ENCODE measurements at places on chromosomes 7 and 10.
A peak's percentile ranks its signal among the peaks of the same experiment; 100 is the strongest.

DNA sequence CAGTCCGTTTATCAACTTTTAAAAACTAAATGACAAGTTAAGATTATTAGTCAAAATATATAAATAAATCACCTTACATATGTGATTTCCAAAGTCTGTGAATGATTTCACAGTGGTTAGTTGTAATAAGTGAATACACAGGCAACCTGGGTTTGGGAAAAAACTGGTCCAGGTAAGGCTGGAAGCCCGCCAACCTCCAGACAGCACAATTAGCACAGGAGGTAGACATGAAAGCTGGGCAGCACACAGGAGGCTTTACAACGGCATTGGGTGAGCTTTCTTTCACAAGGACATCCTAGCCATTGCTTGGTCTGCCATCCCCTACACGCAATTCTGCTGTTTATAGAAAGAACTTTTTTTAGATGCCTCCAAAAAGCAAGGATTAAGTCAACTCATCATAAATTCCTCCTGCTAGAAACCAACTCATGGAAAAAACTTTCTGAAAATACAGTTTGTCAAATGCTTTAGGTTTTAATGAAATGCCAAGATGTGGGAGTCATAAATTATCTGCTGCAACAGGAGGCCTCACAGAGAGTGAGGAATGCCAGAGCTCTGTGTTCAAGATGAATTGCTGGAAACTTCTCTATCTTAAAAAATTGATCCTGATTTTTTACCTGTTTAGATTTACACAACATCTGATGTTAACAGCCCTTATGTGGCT is 346.8 kb upstream of the NFE2L3 start:
- no peak for DNase-seq

GRCh38 chr7:123624527-123625183 is 23.0 kb downstream of the ASB15 start:
- DNase-seq: no peak

GRCh38 chr10:80320377-80320776 is 30.9 kb upstream of the MAT1A start:
- DNase-seq: no peak

DNA sequence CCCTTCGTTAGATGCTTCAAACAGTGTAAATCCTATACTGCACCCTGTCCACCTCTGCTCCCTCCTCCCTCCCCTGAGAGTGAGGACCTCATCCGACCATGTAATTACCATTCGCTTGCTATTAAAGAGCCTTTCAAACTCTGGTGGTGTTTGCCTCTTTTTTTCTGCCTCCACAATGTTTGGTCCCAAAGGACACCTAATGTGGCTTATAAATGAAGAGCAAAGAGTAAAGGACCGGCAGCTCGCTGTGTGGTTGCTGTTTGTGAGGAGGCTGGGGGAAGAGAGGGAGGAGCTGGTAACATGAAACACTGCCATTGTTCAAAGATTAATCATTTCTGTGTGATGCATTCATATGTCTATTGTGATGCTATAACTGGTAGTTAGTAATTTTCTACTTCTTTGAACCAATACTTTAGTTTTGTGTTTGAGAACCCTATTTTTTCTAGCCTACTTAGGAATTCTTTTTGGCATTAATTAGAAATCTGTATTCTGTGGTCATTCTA is 27.9 kb downstream of the MTURN start:
- no peak for DNase-seq

- DNase-seq: no peak
Measured at GRCh38 chr10:128386231-128386630, 260.0 kb upstream of the MKI67 start.

GRCh38 chr10:68043030-68043429 is 32.1 kb downstream of the HERC4 start:
- DNase-seq: no peak

- no peak for DNase-seq
Measured at GRCh38 chr7:90407484-90407821, 4.2 kb downstream of the CLDN12 start.

DNA sequence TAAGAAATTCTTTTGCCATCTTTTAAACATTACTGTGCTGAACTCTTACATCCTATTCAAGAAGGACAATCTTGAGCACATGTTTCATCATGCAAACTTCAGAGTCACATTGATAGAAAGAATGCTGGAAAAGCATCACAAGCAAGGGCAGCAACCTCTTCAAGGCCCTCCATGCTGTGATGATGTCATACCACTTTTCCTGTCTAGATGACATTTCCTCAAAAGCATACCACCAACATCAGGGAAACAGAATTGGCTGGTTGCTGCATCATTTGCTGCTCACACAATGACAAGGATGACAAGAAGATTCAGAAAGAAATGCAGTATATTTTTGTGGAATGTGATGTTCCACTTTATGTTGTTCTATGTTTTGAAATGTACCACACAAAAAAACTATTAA is 37.6 kb downstream of the CYP2C8 start:
- DNase-seq: no peak

- DNase-seq: peak; percentile 13
Measured at GRCh38 chr10:132836832-132837540, 51.0 kb upstream of the NKX6-2 start.

- no peak for DNase-seq
Measured at GRCh38 chr7:2638224-2638991, 6.6 kb downstream of the TTYH3 start.

GRCh38 chr10:71239946-71240795 is 27.8 kb downstream of the UNC5B start:
- DNase-seq: no peak

GRCh38 chr7:40876601-40877000 is 741.8 kb downstream of the SUGCT start:
- DNase-seq: no peak

GRCh38 chr10:83603708-83604107 is 535.6 kb upstream of the GHITM start:
- no peak for DNase-seq

GRCh38 chr10:5545778-5546710 is 21.3 kb downstream of the CALML3 start:
- DNase-seq: no peak

DNA sequence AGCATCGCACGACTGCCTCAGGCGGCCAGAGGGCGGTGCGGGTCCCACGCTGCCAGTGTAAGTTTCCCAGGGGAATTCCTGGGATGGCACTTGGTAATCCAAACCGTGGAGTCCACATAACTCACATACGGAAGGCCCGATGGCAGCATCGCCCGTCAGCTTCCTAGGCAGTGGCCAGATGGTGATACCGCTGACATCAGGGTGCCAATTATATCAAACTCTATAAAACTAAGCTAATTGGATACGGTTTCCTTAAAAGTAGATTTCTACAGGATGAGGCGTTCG is 189.8 kb downstream of the CELF2 start:
- DNase-seq: no peak

GRCh38 chr7:135348493-135348892 is 114.9 kb downstream of the STRA8 start:
- DNase-seq: no peak

DNA sequence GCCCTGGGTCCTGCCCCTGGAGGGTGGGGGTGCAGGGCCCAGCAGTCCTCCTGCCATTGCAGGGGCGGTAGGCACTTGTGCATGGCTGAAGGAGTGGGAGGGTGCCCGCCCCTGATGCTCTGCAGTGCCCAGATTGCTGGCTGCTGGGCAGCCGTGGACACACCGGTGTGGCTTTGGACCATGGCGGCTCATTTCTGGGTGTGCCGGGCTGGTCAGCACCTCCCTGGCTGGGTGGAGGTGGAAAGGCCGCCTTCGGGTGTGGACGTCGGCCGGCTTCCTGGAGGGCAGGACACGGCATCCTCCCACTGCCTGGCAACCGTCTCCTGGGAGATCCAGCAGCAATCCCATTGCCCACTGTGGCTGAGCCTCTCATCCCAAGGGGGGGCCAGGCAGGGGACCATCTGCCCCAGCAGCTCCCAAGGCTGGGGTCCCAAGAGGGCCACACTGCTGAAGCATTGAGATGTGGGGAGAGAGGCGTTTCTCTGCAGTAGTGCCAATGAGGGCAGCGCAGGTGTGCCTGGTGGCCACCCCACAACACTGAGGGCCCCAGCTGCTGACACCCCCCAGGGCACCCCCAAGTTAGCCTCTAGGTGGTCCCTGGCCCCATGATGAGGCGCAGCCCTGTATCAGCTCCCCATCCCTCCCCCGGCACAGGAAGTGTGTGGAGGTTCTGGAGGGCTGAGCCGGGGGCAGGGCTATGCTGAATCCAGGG is 12.9 kb downstream of the TTYH3 start:
- no peak for DNase-seq

DNA sequence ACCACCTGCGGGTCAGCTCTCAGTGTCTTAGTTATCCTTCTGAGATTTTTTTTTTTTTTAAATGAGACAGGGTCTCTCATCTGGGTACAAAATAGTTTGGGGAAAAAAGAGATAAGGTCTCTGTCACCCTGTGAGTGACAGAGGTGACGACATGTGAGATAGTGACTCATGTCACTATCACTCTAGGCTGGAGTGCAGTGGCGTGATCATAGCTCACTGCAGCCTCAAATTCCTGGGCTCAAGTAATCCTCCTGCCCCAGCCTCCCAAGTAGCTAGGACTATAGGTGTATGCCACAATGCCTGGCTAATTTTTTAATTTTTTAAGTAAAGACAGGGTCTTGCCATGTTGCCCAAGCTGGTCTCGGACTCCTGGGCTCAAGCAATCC is 10.4 kb downstream of the BLVRA start:
- no peak for DNase-seq

DNA sequence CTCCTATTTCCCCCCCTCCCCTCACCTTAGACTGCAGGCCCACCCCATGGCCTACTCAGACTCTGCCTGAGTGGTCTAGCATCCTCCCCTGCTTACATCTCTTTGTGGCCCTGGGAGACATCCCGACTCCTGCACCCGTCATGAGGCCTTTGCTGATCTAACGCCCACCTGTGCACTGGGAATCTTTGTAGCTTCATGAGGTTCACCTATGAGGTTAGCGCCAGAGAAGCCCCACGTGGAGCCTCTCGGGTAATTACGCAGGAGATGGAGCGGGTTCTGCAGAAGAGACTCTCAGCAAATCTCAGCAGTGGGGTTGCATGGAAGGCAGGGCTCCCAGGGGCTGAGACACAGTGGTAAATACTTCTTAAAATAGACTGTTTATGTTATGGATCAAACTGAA is 43.5 kb upstream of the HSPA12A start:
- no peak for DNase-seq

DNA sequence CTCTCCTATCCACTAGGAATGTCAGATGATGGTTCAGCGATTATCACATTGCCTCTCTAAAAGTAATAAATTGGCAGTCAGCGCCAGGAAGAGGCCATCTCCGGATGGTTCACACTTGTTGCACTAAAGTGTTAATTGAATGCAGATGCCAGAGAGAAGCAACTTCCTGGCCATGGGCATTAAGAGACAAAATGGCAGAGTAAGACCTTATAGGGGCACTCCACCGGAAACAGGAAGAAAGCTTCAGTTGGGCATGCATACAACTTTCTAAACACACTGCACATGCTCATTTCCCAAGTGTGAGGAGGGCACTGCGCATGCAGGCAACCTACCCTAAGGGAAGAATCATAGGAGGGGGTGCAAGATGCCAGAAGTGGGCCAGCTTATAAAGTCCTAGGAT is 71.7 kb upstream of the AUTS2 start:
- no peak for DNase-seq

All from NCI-H1048 (cell line).